ENCODE measurements at places on chromosomes 2 and 18.

- DNase-seq, result no peak
Measured at GRCh38 chr2:52995424-52995823, 772.2 kb upstream of the CHAC2 start.

- no peak for DNase-seq
Measured at GRCh38 chr2:39127973-39128372, 7.1 kb upstream of the SOS1 start.

DNA sequence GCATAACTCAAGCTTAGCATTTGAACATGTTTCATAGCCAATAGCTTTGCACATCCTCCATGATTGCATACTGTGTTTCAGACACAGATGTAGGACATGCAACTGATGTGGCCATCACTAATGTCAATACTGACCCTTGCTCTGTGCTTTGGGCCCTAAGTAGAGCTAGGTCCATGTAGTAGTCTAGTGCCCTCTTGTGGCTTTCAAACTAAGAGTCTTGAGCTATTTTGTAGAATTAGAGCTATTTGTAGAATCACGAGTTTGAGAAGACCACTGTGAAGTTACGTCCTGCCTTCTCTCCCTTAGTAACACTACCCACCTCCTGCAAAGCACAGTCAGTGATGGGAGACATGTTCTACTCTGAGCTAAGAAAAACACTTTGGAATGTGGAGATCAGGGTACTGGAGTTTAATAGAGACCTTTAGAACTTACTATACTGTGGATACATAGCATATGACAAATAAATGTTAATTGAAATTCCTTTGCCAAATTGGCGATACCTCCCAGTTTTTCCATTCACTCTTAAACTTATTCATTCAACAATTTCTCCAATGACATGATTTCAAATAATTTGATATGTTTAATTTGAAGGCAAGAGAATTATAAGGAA is 306.5 kb upstream of the TNP1 start:
- no peak for DNase-seq

- DNase-seq, result no peak
Measured at GRCh38 chr18:8279346-8279745, 329.9 kb upstream of the RAB12 start.

- DNase-seq, result no peak
Measured at GRCh38 chr18:72458271-72458670, 85.9 kb downstream of the CBLN2 start.

GRCh38 chr2:75030218-75031009 is 72.0 kb downstream of the POLE4 start:
- DNase-seq, result no peak

- DNase-seq, result no peak
Measured at GRCh38 chr2:70901227-70902066, 34.3 kb upstream of the ATP6V1B1 start.

- DNase-seq, result no peak
Measured at GRCh38 chr2:100833331-100833730, 13.4 kb downstream of the NPAS2 start.

GRCh38 chr2:45128580-45128997 is 119.3 kb upstream of the SIX2 start:
- peak; percentile 85 for DNase-seq

- no peak for DNase-seq
Measured at GRCh38 chr2:9498210-9498609, 23.9 kb downstream of the IAH1 start.

- DNase-seq, result no peak
Measured at GRCh38 chr2:165203689-165204559, at the start of gene SCN3A. Gene SCN3A, minus strand, starts transcription at chr2:165204050. Its CDS starts 27,656 bp downstream, at chr2:165176394.

- peak; percentile 87 for DNase-seq
Measured at GRCh38 chr2:97995026-97995733, 568 bp downstream of the TMEM131 start.

DNA sequence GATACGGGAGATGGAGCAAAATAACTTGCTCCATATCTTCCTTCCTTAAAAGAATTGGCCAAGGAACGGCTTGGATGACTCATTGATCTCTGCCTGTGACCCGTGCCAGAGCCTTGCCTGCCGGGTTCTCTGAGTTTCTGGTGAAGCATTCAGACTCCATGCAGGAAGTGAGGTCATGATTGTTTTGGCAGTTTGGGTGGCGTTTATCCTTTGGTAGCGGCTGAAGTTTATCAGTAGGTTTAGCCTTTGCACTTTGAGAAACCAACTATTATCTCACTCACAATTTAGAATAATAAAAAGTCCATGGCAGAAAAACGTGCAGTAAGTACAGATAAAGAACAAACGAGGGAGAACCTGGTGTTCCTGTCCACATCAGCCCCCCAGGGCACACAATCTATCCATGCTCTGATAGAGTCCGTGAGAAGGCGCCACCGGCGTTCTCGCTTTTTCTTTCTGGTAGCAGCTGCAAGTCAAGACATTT is 15.0 kb upstream of the CTAGE1 start:
- peak; percentile 93 for DNase-seq

GRCh38 chr2:236061899-236062298 is 106.3 kb downstream of the GBX2 start:
- DNase-seq, result no peak

GRCh38 chr18:7417727-7418126 is 149.4 kb upstream of the PTPRM start:
- no peak for DNase-seq

- DNase-seq, result no peak
Measured at GRCh38 chr2:189412330-189412953, 28.8 kb upstream of the WDR75 start.

DNA sequence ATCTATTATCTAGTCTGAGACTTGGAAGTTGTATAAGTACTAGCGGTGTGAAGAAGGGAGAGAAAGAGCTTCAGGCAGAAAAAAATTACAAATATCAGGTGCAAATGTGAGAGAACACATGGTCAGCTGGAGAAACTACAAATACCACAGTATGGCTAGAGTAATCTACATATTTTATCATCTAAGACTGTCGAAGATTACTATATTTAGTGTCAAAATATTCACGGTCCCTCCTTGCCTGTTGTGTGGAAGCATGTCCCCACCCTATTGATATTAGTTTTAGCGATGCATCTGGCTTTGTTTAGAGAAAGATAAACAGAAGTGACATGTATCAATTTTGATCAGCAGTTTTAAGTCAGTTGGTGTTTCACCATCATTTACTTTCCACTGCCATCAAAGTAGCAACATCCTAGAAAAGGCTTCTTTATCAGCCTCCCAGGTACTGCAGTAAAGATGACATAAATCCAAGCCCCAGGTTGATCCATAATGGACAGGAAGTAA is 90.5 kb upstream of the ITGA4 start:
- no peak for DNase-seq

GRCh38 chr18:34844732-34845459 is 134.8 kb downstream of the DTNA start:
- no peak for DNase-seq

- DNase-seq, result no peak
Measured at GRCh38 chr2:230068651-230069055, at the start of gene SLC16A14. Gene SLC16A14, minus strand, starts transcription at chr2:230068924. Its CDS starts 9,572 bp downstream, at chr2:230059352.

- DNase-seq, result no peak
Measured at GRCh38 chr2:11950896-11951295, 204.5 kb downstream of the LPIN1 start.

GRCh38 chr2:217382794-217383193 is 522.9 kb upstream of the TNP1 start:
- DNase-seq, result no peak

- no peak for DNase-seq
Measured at GRCh38 chr18:526681-527080, 26.2 kb upstream of the COLEC12 start.

GRCh38 chr2:47402555-47402804 is 476 bp upstream of the MSH2 start:
- DNase-seq, result no peak

DNA sequence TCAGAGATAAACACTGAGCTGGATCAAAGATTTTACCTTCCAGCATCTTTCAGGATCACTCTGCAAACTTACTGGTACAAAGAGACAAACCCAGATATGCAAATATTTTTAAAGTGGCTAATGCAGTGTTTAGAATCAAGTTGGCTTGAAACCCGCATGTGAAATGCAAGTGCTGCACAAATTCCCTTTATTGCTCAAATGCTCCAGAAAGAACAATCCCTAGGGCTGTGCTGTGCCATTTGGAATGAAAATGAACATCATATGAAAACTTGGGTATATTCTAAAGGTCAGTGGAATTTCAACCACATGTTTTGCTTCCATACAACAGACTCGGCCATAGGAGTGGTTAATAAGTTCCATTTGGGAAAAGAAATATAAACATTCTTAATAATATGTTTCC is 139.1 kb downstream of the VWC2L start:
- DNase-seq, result no peak

DNA sequence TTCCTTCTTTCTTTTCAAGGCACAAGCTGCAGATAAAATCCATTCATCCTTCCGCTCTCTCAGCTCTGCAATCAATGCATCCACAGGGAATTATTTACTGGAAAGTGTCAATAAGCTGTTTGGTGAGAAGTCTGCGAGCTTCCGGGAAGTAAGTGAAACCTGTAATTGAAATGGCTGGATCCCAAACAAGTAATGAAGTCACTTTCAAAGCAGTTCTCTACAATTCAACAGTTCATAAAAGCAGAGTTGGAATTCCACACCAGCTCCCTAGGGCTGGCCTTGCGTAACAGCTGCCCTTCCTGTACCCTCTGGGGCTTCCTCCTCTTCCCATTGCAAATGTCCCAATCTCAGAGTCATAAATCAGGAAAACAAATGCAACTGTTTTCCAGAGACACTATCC is 9.6 kb downstream of the SERPINB2 start:
- no peak for DNase-seq

- DNase-seq, result no peak
Measured at GRCh38 chr2:12931186-12931844, 214.6 kb downstream of the TRIB2 start.

- DNase-seq, result no peak
Measured at GRCh38 chr2:178761759-178762371, 45.4 kb downstream of the TTN start.

DNA sequence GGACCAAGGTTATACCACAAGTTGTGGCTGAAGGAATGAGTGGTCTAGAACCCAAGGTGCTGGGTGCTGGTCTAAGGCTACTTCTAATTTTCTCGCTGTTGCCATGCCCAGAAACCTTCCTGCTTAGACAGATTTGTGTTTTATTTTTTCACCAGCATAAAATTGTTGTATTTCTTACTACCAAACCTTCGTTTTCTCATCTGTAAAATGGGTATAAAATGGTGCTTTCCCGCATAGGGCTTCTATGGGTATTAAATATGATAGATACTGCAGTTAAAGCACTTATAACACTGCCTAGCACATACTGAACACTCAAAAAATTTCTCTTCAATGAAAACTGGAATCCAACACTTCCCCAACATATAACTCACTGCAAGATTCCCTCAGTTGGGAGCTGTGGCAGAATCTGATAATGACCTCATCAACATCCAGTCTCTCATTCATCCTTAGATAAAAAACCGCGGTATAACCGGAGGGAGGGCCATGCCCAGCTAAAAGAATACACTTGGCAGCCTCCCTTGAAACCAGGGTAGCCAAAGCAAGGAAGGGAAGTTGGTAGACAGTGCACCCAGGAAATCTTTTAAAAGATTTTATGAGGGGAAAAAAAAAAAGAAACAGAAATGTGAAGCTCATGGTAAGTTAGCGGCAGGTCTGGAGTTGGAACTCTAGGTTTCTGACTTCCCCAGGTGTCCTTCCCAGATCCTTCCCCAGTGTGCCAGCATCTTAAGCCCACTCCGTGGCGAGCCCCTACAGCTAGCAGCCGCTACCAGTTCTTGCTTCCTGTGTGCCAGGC is 1.2 kb downstream of the NEMP2 start:
- no peak for DNase-seq

DNA sequence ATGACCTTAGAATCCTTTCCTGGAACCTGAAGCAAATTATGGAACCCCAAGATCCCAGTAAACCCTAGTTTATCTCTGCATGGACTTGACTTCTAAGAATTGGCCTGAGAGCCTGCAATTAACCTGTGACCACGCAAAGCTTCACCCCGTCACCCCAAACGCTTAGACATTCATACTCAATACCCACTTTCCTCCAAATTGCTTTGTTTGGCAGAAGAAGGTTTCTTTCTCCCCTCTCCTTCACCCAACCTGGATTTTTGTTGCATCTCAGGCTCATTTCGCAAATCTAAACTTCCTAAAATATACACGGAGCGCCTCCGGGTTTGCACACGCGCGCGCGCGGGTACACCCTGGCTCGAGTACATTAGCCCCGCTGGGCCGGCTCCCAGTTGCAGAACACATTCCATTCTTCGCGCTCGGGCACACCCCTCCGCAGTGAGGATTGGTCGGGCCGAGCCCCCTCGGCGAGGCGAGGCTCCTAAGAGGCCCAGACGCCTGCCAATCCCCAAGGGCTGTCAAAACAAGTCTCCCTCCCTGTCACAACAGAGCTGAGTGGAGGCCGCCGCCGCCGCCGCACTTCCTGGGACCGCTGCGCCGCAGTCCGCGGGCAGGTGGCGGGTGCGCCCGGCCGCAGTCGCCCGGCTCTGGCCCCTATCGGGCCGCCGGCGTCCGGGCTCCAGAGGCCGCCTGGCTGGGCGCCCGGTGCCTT is at the start of gene PLCL1:
TSS of gene PLCL1 (plus strand) at position 545 of the 709 bp plus-strand sequence.
- DNase-seq, result peak; percentile 96

- no peak for DNase-seq
Measured at GRCh38 chr2:227370092-227370491, 9.0 kb downstream of the TM4SF20 start.

DNA sequence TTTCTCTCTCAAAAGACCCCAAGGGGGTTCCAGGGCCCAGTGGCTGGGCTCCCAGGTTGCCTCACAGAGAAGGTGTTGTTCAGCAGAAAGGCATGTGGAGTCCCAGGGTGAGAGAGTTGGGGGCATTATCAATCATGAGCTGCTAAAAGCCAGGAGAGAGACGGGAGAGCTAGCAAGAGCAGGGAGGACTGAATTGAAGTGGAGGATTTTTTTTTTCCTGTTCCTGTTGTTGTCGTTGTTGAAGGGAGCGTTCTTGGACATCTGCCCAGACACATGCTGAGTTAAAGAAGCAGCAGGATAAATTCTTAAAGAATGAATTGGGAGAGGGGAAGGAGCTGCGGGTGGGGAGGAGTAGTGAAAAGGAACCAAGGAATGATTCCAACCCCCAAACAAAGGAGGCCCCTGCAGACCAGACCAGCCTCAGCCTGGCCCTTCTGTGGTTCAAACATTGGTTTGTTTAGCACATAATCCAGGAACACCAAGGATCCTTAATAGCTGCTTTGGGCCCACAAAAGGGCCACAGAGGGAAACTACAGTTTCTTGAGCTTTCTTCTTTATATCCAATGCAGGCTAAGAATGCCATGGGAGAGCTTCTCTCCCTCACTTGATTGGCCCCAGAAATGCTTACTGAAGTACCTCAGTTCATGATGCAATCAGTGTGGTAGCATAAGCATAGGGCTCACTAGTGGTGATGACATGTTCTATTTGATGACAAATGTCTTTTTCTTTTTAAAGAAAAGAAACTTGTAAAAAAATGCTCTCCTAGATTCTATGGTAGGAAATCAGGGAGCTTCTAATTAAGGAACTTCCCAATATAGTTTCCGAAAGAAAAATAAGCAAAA is 146.0 kb downstream of the SETBP1 start:
- no peak for DNase-seq

DNA sequence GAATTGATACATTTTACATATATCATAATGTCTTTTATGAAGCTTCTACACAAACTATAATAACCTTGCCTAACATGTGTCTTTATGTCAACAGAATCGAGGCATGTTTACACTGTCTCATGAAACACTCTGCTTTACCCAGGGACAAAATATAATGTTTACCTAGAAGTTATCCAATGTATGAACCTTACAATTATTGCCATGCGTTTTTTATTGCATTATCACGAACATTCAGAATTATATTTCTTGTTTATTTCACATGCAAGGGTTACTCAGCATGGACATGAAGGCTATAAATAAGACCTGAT is 19.8 kb downstream of the LONRF2 start:
- DNase-seq, result no peak

All from posterior vena cava (tissue), 2 donors.